ENCODE measurements at places on chromosomes 3 and 15.

- DNase-seq: no peak
Measured at GRCh38 chr3:106033654-106034053, 164.8 kb upstream of the CBLB start.

GRCh38 chr3:141421639-141422319 is 53.5 kb downstream of the ZBTB38 start:
- DNase-seq: no peak

DNA sequence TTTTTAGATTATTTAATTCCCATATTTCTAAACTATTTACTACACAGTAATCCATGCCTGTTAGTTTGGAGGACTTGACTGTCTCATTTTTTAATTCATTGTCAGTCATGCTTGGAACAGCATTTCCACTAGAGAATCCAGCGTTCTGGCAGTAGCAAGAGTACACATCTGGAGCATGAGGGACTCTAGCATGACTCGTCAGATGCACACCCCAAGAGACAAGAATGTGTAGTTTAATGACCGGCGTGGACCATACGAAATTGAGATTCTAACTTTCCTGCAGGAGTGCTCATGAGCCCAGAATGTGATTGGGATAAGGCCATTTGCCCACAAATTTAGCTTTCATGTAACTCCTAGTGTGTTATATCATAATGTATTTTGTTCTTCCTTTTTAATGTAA is 48.9 kb downstream of the ASB7 start:
- DNase-seq: no peak

DNA sequence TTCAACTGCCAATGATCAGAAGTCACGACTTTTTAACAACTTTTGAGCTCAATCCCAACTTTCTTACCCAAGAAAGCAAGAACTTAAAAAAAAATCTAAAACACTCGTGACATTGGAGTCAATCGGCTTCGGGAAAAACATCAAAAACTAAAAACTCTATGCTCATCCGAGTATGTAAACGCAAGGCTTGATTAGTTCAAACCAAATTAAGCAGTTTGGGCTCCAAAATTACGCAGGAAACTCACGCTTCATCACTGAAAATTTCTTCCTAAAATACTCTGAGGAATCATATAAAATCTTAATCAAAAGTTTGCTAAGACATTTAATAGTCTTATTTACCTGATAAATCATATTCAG is 1.6 kb downstream of the TRA2B start:
- no peak for DNase-seq

GRCh38 chr3:6220447-6220846 is 640.5 kb upstream of the GRM7 start:
- no peak for DNase-seq

GRCh38 chr15:55676507-55676906 is 66.4 kb downstream of the PRTG start:
- no peak for DNase-seq
